ENCODE measurements at places on chromosomes 13 and 19.

DNA sequence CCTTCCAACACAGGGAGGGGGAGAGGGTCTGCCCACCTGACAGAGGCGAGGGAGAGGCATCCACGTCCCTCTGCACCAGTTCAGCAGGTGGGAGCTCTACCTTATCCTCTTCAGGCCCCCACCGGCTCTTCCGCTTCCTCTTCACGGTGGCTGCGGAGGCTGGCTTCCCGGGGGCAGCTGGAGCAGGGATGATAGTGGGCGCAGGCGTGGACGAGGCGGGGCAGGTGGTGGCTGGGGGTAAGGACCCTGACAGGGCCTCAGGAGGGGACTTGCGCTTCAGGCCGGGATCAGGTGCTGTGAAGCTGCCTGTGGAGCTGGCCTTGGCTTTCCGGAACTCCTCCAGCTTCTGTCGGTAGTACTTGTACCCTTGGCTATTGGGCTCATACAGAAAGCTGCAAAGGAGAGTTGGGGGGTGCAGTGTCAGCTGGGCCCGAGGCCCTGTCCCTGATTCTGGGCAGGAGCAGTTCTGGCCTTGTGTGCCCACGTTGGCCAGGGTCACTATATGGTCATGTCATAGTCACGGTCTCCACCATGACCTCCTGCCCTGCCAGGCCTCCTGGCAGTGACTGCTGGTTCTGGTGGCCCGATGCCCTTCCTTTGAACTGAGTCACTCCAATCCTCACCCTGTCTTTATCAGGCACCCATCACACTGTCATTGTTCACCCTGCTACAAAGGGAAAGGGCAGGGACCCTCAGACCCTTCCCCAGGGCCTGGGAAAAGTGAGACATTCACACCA is 23.2 kb downstream of the SUGP1 start:
- DNase-seq, result no peak

GRCh38 chr19:5309438-5310204 is 31.0 kb downstream of the PTPRS start:
- no peak for DNase-seq

DNA sequence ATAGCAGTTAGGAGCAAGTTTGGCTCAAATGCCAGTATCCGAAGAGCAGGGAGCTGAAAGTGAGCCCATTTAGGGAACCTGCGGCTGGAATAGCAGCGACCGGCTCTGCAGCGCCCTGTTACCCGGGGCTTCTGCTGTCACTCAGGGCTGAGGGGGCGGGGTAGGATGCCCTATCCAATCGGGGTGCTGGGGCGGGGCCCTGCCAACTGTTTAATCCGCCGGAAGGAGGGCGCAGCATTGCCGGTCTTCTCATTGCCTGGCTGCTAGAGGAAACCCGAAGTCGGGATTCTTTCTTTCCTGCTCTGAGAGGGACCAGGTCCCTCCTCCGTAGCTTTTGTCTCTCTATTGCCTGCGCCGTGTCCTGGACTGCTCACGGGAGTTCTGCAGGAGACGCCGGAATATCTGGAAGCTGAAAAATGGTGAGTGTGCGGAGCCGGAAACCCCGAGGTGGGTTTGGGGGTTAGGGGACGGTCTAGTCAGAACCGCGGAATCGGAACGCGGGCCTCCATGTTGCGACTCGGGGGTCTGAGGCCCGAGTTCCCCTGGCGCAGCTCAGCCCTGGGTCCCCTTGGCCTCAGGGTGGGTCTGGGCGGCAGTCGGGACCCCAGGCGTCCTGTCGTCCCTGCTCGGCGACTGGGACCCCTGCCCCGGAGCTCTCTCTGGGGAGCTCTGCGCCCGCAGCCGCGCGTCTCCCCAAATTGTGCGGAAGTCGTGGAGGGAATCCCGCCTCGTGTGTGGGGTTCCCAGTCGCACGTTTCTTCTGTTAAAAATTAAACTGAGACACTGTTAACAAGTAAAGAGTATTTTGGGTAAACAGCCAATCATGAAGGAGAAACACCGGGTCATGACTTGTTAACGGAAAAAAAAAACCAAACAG is 22.8 kb downstream of the ZNF763 start:
- peak; percentile 61 for DNase-seq

- DNase-seq, result no peak
Measured at GRCh38 chr13:51804295-51805172, 571 bp upstream of the DHRS12 start.

- no peak for DNase-seq
Measured at GRCh38 chr13:97354808-97355207, 79.2 kb upstream of the RAP2A start.

- no peak for DNase-seq
Measured at GRCh38 chr13:44792096-44792495, 197.2 kb downstream of the NUFIP1 start.

DNA sequence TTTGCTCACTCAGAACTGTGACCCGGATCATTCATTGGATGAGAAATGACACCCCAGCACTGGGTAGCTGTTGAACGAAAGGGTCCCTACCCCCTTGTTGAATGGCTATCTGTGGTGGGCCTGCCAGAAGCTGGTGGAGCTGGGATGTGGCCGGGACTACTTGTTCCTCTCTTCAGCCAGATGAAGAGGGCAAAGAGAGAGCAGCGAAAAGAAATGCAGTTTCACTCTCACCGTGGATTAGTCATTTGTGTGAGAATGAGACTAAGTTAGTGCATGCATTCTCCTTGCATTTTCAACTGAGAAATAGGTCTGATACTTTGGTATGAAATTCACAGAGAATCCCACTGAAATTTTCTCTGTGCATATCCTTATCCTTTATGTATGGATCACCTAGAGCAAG is 553.1 kb downstream of the IRS2 start:
- no peak for DNase-seq

- no peak for DNase-seq
Measured at GRCh38 chr19:31821346-31821745, 472.1 kb upstream of the TSHZ3 start.

DNA sequence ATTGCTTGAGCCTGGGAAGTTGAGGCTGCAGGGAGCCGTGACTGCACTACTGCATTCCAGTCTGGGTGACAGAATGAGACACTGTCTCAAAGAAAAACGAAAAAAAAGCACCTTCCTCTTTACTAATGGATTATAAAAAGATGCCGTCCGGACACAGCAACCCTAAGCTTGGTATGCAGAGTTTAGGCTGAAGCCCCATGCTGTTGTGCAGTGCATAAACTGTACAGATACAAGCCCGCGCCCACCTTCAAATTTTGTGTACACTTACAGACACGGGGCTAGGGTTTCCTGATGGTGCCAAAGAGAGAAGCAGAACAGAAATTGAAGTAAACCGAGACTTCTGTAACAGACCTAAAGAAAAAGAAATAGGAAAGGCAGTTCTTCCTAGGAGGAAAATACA is 9.0 kb downstream of the LPAR6 start:
- DNase-seq, result no peak

- no peak for DNase-seq
Measured at GRCh38 chr13:44471686-44472085, 98.1 kb downstream of the SERP2 start.

GRCh38 chr19:40081411-40081810 is 9.3 kb downstream of the ZNF780A start:
- no peak for DNase-seq

DNA sequence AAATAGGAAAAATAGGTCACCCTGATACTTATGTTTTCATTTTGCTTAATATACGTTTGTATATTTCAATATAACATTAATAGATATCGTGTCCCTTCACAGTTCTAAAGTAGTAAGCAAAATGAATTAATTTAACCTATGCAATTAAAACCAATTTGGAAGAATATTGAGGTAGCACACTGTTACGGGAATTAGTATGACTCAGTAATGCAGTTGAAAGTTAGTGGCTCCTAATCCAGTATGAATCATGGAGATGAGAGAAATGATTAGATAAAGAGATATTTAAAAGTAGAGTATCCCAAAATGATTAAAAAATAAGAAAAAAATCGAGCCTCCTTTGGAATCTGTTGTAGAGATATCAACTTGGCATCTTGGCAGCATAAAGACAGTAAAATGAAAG is 177.0 kb upstream of the SLITRK6 start:
- DNase-seq, result no peak

GRCh38 chr19:6674868-6675305 is 4.9 kb upstream of the TNFSF14 start:
- no peak for DNase-seq

GRCh38 chr19:40663695-40664692 is 26.5 kb downstream of the NUMBL start:
- no peak for DNase-seq

- no peak for DNase-seq
Measured at GRCh38 chr19:3768748-3769099, 3.3 kb downstream of the RAX2 start.

All from epithelial cell of proximal tubule (primary cell).